Tibial nerve (tissue), 4 donors: ENCODE measurements at places on chromosomes 2 and 18. TPM values are rescaled to one million over a fixed set of nuclear protein-coding genes. Genes with fewer than 3 reads are reported as not detected.

DNA sequence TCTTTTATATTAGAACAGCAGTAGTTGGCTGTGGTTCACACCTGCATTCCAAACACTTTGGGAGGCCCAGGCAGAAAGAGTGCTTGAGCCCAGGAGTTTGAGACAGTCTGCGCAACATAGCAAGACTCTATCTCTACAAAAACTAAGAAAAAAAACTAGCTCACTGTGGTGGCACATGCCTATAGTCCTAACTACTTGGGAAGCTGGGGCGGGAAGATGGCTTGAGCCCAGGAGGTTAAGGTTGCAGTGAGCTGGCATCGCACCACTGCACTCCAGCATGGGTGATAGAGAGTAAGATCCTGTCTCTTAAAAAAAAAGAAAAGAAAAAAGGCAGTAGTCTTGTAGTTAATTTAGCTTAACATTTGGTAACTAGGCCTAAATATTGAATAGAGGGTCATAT lies 136.6 kb downstream of the AGPS start:
- H3K27ac ChIP-seq: no peak overlapping the region
- no peak overlapping the region for H3K4me3 ChIP-seq
- H3K4me1 ChIP-seq: no peaks in the 10 kb centered on the region
- no peaks in the 10 kb centered on the region for H3K27me3 ChIP-seq

GRCh38 chr2:172964511-172965139 lies 111.0 kb upstream of the MAP3K20 start:
- DNase-seq: no peak
- no peak overlapping the region for H3K27ac ChIP-seq
- H3K4me3 ChIP-seq: no peak overlapping the region
- H3K36me3 ChIP-seq: no peaks in the 10 kb centered on the region
- H3K27me3 ChIP-seq: no peaks in the 10 kb centered on the region

SPP2 gene
- total RNA-seq: not detected

- H3K27ac ChIP-seq: peak overlapping the region; percentile 11
- no peak for DNase-seq
- no peaks in the 10 kb centered on the region for H3K27me3 ChIP-seq
These were observed 13.8 kb downstream of the MLPH start for GRCh38 chr2:237500681-237501424.

DNA sequence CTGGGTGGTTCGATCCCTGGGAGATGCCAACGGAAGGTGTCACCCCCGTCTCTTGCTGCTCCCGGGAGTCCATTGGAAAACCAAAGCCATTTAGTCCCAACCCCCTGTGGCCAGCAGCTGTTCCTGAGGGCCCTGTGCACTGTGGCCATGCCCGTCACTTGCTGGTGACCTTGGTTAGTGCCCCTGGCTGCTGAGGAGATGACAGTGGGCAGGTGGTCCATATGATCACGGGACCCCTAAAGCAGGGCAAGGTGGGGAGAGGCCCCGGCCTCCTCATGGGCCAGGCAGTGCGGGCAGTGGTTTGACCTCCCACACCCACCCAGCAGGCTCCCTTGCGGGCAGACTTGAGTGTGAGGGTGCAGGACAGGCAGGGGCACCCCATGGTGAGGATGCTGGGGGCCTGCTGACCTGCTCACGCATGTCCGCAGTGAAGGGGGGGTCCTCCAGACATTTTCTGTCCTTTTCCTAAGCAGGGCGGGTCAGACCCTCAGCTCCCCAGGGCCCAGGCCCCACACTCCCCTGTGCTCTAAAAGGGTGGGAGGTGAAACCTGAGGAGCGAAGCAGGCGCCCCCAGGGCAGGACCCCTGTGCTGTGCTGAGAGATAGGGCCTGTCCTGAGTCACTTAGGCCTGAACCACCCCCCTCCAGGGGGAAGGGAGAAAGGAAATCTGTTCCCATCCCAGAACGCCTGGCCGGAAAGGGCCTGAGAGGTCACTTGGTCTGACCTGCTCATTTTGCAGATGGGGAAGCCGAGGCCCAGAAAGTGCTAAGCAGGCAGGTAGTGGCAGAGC lies 6.8 kb downstream of the ITM2C start:
- peaks cover 11% of the 10 kb centered on the region for H3K4me1 ChIP-seq
- H3K27ac ChIP-seq: peak overlapping the region; percentile 23
- no peaks in the 10 kb centered on the region for H3K27me3 ChIP-seq
- H3K36me3 ChIP-seq: no peaks in the 10 kb centered on the region
- no peak for DNase-seq
- H3K4me3 ChIP-seq: no peak overlapping the region

DNA sequence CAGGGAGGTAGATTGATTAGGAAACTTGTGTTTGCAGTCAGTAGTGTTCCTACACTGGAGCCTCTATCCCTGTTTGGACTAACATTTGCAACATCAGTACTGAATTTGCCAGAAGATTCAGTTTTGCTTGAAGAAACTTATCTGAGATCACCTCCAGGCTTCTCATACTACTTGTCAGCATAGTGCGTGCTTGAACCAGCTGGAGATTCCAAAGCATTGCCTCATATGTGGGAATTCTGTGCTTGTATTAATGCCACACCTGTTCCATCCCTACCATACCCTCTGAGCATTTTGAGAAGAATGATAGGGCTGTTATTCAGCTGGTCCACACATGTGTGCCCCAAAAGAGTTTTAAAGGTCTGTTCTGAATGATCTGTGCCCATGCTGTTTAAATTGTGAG lies 148.7 kb downstream of the RAPGEF4 start:
- no peaks in the 10 kb centered on the region for H3K27me3 ChIP-seq
- H3K4me1 ChIP-seq: no peaks in the 10 kb centered on the region
- H3K27ac ChIP-seq: no peak overlapping the region
- H3K36me3 ChIP-seq: no peaks in the 10 kb centered on the region
- DNase-seq: no peak
- no peak overlapping the region for H3K4me3 ChIP-seq

PROKR1 gene
- total RNA-seq: 0.63 TPM

- H3K36me3 ChIP-seq: no peaks in the 10 kb centered on the region
- no peaks in the 10 kb centered on the region for H3K4me1 ChIP-seq
- H3K4me3 ChIP-seq: no peak overlapping the region
- H3K27ac ChIP-seq: no peak overlapping the region
- DNase-seq: no peak
These were observed 1363.6 kb upstream of the CDH2 start for GRCh38 chr18:29540548-29540947.

DNA sequence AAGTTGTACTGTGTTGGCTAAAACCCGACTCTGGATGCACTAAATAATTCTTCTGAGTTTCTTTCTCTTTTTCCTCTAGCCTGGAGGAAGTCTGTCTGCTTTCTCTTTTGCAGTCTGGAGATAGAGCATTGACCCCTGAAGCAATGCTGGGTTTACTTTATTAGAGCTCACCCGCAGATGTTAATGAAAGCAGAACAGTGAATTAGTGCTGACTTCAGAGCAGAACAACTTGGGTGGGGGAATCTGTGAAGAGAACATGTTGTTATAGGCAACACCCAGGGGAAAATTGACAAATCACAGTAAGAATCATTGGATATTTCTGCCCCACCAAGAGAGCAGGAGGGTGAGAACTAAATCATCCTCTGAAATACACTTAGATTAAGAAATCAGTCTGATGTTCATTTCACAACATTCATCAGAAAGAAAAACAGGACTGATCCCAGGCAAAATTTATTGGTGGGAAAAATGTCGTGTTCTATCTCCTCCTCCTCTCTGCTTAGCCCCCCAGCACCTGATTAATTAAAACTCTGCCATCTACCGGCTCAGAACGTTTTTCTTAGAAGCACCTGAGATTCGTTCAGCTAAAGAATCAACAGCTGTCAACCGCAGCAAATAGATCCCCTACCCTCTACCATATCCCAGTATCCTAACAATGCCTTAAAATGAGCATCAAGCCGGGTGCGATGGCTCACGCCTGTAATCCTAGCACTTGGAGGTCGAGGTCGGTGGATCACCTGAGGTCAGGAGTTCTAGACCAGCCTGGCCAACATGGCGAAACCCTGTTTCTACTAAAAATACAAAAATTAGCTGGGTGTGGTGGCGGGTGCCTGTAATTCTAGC lies 165.1 kb downstream of the FMNL2 start:
- DNase-seq: no peak
- H3K4me3 ChIP-seq: no peak overlapping the region
- no peaks in the 10 kb centered on the region for H3K27me3 ChIP-seq

DNA sequence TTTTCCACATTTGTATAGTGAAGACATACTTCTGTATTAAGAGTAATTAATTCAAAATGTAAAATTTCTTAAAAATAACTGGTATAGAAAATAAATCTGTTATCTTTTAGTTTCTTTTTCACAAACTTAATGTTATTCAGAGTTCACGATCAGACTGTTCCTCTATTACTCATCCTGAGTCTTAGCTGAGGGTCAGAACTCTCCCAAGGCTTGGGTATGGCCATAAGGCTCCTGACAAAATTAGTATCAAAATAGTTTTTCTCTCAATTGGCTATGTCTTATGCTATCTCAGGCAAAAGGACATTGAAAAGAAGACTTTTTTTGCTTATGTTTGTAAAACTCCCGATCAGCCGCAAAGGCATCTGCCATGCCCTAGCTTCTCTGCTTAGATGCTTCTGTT lies 56.1 kb upstream of the NAB1 start:
- no peak for DNase-seq
- no peak overlapping the region for H3K27ac ChIP-seq
- H3K36me3 ChIP-seq: no peaks in the 10 kb centered on the region
- H3K4me3 ChIP-seq: no peak overlapping the region
- no peaks in the 10 kb centered on the region for H3K4me1 ChIP-seq

DNA sequence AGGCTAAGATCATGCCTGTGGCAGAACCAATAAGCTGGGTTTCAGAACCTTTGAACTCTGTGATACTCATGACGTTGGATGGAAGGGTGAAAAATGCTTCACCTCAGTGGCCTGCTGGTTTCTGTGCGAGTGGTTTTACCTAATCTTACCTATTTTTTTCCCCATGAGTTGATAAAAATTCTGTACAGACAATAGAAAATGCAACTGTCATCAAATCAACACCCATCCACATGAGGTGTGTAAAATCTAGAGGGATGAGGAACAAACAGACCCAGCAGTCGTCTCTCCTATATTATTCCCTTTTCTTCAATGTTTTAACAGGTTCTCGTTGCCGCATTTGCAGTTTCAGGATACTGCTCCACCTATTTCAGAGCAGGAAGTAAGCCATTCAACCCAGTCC lies 67.3 kb downstream of the PRKRA start:
- DNase-seq: no peak
- no peak overlapping the region for H3K4me3 ChIP-seq
- H3K4me1 ChIP-seq: no peaks in the 10 kb centered on the region
- peaks cover 12% of the 10 kb centered on the region for H3K36me3 ChIP-seq
- H3K27ac ChIP-seq: no peak overlapping the region

DNA sequence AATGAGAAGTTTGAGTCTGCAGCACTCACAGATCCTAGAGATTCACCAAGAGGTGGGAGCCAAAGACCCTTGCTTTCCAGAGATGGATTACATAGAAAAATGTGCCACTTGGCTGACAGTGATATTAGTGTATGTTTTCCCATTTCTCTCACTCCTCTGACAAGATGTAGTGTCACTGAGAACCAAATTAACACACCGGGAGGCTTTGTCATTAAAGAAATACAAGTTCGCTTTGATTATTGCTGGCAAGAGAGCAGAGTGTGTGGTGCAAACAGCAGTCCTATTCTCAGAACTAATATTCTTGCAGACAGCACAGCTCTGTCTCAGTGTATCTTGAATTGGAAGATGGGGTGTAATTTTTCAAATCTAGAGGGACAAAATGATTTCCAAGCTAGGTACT lies 171.6 kb upstream of the SETBP1 start:
- no peak for DNase-seq
- H3K36me3 ChIP-seq: no peaks in the 10 kb centered on the region
- no peak overlapping the region for H3K4me3 ChIP-seq
- H3K27ac ChIP-seq: no peak overlapping the region

DNA sequence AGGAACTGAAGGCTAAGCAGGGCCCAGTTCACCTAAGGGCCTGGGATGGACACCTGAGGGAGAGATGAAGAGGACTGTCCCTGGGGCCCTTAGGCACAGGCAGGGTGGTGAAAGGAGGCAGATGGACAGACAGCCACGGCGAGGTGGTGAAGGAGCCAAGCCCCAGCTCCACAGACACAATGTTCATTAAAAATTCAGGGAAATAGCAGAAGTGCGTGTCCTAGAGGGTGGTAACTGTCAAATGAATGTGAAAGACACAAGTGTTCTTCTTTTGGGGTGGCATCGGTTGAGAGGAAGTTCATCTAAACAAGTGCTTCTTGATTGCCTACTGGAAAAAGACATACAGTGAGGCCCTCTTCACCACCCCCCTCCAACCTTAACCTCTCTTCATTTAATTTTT lies 76.2 kb upstream of the SIX2 start:
- no peaks in the 10 kb centered on the region for H3K4me1 ChIP-seq
- no peak overlapping the region for H3K4me3 ChIP-seq
- H3K36me3 ChIP-seq: no peaks in the 10 kb centered on the region
- no peak for DNase-seq
- no peaks in the 10 kb centered on the region for H3K27me3 ChIP-seq

DNA sequence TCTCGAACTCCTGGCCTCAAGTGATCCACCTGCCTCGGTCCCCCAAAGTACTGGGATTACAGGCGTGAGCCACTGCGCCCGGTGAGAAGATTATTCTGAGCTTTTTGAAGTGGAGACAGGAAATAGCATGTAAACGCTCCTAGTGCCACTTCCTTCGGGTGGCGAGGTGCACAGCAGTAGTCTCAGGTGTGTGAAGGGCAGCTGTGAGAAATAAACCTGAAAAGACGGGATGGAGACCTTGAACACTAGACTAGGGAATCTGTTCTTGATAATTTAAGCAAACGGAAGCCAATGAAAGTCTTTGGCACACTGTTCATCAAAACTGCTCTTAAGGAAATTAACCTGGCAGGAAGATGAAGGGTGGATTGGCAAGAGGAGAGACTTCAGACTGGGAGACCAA lies 439 bp upstream of the PLEKHH2 start:
- H3K4me1 ChIP-seq: no peaks in the 10 kb centered on the region
- peak overlapping the region; percentile 97 for H3K4me3 ChIP-seq
- no peaks in the 10 kb centered on the region for H3K27me3 ChIP-seq
- DNase-seq: no peak
- no peak overlapping the region for H3K27ac ChIP-seq
- H3K36me3 ChIP-seq: no peaks in the 10 kb centered on the region

SEMA4F gene
- 11.4 TPM for total RNA-seq

GRCh38 chr2:6657855-6658254 lies 207.9 kb downstream of the CMPK2 start:
- H3K27ac ChIP-seq: no peak overlapping the region
- no peaks in the 10 kb centered on the region for H3K4me1 ChIP-seq
- DNase-seq: no peak
- no peaks in the 10 kb centered on the region for H3K36me3 ChIP-seq
- H3K4me3 ChIP-seq: no peak overlapping the region
- no peaks in the 10 kb centered on the region for H3K27me3 ChIP-seq

- no peaks in the 10 kb centered on the region for H3K4me1 ChIP-seq
- no peaks in the 10 kb centered on the region for H3K36me3 ChIP-seq
- no peak overlapping the region for H3K27ac ChIP-seq
- H3K4me3 ChIP-seq: no peak overlapping the region
These were observed 34.9 kb downstream of the CFAP210 start for GRCh38 chr2:169659320-169659719.

GRCh38 chr18:39178166-39178565 lies 1612.6 kb upstream of the CELF4 start:
- H3K4me1 ChIP-seq: no peaks in the 10 kb centered on the region
- DNase-seq: no peak
- no peak overlapping the region for H3K4me3 ChIP-seq
- no peak overlapping the region for H3K27ac ChIP-seq
